ENCODE measurements at places on chromosomes 7 and 10.

GRCh38 chr7:86295526-86295925 is 348.2 kb upstream of the GRM3 start:
- DNase-seq = no peak

DNA sequence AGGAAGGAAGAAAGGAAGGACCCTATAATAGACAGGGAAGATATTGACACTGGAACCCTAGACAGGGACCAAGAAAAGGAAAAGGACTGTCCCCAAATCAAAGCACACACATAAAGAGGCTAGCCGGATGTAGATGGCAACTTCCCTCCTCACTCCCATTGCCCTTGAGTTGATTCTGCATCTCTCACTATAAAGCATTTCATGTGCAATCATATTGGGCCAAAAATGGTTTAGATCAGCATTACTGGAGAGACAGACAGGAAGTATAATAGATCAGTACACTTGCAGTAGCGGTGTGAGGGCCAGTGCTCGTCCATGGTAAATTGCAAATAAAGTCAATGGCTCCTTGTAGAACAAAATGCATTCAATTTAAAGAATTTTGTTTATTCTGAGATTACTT is 8.4 kb downstream of the IFIT3 start:
- no peak for DNase-seq

- no peak for DNase-seq
Measured at GRCh38 chr10:72390764-72391163, 36.0 kb upstream of the DNAJB12 start.

GRCh38 chr10:48430402-48430993 is 124.0 kb downstream of the MAPK8 start:
- no peak for DNase-seq

- DNase-seq = no peak
Measured at GRCh38 chr10:12027539-12027938, 15.1 kb downstream of the UPF2 start.

GRCh38 chr7:84009782-84010181 is 184.8 kb downstream of the SEMA3A start:
- DNase-seq = no peak

GRCh38 chr10:124713679-124714255 is 30.4 kb downstream of the FAM53B start:
- DNase-seq = no peak

DNA sequence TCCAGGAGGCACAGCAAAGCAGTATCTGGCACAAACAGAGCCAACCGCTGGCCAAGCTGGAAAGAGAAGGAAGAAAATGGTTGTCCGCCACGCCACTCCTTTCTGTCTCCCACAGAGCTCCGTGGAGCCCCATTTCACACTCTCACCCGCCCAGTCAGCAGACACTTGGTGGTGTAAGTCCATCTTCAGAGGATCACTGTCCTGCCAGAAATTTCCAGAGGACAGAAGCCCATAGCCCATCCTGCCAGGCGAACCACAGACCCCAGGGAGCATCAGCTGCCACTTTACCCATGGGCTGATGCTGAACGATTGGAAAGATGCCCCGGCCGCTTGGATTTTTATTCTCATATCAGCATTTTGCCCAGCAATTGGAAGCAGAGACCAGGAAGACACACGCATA is 144.7 kb upstream of the LYZL2 start:
- DNase-seq = no peak

GRCh38 chr7:122750389-122750788 is 47.7 kb upstream of the RNF148 start:
- no peak for DNase-seq

GRCh38 chr7:81469869-81470723 is 299.8 kb downstream of the HGF start:
- peak; percentile 41 for DNase-seq

DNA sequence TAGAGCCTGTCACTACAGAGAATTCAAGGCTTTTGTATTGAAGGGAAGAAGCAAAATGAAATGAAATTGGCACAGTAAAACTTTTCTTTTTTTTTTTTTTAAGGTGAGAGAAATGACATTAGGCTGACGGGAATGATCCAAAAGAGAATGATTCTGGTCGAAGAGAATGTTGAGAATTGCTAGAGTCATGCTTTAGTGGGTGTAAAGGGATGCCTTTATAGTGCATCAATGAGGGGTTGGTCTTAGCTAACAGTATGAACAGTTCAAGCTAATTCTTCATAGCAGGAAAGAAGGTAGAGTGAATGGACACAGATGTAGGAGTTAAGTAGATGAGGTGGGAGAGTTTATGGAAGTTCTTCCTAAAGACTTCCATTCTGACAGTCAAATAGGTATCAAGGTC is 32.3 kb upstream of the LSM8 start:
- no peak for DNase-seq

- DNase-seq = no peak
Measured at GRCh38 chr10:58070956-58071355, 196.7 kb downstream of the IPMK start.

GRCh38 chr10:114631666-114632417 is 26.2 kb downstream of the ABLIM1 start:
- peak; percentile 50 for DNase-seq

GRCh38 chr7:148286150-148286549 is 304.4 kb upstream of the C7orf33 start:
- peak; percentile 27 for DNase-seq

GRCh38 chr10:31769564-31769963 is 159.1 kb downstream of the ARHGAP12 start:
- DNase-seq = no peak

- no peak for DNase-seq
Measured at GRCh38 chr7:102828286-102828685, 79.5 kb downstream of the FAM185A start.

- DNase-seq = no peak
Measured at GRCh38 chr10:95650232-95650631, 6.3 kb downstream of the ALDH18A1 start.

GRCh38 chr7:115552766-115553165 is 477.8 kb downstream of the TFEC start:
- DNase-seq = no peak

DNA sequence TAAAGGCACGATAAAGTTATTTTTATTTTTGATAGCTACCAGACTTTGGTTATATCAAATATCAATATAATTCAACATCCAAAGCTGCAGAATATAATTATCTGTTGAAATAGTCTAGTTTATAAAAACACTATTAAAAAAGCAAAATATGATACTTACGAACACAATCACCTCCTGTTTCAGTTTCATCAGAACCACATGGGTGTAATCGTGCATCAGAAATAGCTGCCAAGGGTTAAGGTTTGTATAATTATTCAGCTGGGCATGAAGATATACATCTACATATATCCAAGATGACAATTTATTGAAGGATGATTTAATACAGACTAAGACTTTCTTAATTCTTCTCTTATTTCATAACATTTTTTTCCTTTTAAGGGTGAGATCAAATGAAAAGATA is 20.3 kb downstream of the VWDE start:
- DNase-seq = no peak

DNA sequence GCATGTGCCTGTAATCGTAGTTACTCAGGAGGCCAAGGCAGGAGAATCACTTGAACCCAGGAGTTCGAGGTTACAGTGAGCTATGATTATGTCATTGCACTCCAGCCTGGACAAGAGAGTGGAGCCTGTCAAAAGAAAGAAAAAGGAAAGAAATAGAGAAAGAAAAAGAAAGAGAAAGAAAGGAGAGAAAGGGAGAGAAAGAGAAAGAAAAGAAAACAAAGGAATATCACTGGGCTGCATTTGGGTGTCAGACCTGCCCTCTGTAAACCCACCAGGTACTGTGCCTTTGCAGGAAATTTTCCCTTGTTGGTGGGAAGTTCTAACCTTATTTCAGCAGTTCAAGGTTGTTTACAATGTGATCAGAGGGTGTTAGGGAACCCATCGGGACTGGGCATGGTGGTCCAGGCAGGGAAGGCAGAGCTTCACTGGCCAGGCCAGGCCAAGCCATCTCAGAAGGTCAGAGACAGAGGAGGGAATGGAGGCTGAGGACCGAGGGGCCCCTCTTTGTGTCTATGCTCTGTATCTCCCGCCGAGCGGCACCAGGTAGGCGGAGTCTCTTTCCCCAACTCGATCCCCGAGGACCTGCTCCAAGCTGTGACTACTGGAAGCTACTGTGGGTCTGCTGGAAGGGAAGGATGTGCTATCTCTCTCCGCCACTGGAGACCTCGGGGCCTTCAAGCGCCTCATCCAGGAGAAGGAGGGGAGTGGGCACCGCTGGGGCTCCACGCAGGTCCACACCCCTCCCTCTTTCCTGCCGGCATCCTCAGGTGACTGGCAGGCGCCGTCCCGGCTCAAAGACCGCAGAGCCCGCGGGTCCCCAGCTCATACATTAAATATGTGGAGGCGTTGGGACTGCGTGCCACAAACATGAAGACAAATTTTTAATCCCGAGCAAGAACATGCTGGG is 15.2 kb upstream of the KAZALD1 start:
- no peak for DNase-seq

DNA sequence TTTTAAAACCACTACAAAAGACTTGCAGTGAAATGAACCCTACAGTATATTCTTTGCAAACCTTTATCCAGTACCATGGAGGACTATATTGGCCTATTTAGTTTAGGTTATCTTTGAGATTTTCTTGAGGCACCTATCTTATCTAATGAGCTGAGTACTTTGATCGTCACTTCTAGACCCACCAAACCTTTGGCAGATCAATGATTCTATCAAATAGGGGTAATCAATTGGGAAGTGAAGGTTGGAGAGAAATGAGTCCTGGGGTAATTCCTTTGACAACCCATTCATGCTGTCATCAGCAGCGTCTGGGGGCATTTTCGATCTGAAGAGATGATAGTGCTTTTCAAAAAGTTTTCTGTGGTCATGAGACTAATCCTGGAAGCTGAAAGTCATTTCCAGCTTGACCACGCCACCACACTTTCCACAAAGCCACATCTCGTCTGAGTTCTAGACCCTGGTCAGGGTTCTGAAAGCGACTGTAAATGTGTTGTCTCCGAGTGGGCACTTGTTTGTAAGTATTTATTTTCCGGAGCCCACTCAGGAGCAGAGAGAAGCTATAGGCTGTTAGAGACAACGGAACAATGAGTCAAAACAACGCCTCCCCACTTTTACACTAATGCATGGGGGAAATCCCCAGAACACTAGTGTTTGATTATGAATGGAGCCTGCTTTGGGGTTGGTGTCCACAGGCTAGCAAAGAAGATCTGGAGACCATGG is 4.8 kb downstream of the EGR2 start:
- no peak for DNase-seq

- DNase-seq = no peak
Measured at GRCh38 chr7:64849924-64850499, 53.1 kb upstream of the ZNF273 start.

GRCh38 chr10:97128516-97129154 is 57.1 kb downstream of the SLIT1 start:
- no peak for DNase-seq

- DNase-seq = no peak
Measured at GRCh38 chr10:10418387-10418786, 599.3 kb upstream of the CELF2 start.

DNA sequence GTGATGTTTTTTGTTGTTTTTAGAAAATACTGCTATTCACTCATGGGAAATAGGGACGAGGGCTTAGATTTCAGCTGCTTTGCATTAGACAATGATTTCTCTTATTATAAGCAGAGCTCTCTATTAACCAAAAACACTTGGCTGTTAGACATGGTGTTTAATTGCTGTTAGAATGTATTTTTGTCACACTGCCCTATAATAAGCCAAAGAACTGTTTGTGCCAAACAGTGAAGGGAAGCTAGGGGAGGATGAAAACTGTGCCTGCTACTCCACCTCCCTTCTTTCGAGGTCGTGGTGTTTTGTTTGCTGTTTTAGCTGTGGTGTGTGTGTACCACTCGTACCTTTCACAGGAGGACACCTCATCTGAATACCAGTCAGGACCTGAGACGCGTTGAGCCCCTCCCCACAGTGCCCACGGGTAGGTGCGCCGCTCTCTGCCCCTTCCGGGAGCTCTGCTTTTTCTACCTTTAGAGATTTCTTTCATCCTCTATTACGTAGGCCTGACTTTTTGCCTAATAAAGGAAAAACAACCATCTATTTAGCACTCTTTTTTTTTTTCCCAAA is 57.9 kb downstream of the CUX1 start:
- DNase-seq = no peak

- no peak for DNase-seq
Measured at GRCh38 chr10:110414548-110415309, 83.0 kb upstream of the DUSP5 start.

DNA sequence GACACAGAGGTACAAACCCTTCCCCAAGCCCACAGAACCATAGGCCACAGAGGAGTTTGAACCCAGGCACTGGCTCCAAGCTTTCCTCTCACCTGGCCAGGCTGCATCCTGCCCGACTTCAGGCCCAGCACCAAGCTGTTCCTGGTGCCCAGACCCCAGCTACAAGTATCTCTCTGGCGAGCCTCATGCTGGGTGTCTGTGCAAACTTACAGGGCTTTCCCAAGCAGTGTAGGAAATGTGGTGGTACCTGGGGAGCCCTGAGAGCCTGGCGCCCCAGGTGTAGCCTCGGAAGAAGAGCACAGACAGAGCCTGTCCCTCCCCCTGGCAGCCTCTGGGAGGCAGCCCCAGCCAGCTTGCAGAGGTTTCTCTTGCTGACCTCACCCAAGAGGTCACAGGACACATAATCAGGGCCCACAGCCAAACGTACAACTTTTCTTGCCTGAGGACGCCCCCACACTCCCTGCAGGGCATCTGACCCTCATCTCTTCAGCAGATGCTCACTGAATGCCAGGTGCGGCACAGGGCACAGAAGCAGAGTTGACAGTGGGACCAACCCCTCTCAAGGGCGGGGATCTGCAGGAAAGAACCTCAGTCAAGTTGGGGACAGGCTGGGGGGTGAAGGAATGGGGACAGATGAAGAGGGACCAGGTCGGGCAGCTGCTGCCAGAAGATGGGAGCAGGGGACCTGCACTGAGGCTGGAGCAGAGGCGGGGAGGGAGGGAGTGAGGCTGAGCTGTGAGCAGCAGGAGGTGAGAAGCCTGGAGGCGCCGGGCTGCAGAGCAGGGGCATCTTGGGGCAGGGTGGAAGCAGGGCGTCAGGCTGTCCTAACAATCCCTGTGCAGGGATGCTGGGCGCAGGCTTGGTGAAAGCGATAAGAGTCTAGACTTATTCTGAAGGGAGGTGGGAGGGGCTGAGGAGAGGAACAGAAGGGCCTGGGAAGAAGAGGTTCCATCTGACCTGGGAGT is 16.3 kb upstream of the MYL7 start:
- DNase-seq = no peak

- no peak for DNase-seq
Measured at GRCh38 chr7:5662828-5663227, 118.6 kb downstream of the RNF216 start.

- peak; percentile 34 for DNase-seq
Measured at GRCh38 chr10:123009105-123009820, 457 bp downstream of the ACADSB start.
